ENCODE measurements at places on chromosomes 7 and 10.

- no peak for DNase-seq
Observed at GRCh38 chr10:48611133-48611532, 6.3 kb upstream of the ARHGAP22 start.

DNA sequence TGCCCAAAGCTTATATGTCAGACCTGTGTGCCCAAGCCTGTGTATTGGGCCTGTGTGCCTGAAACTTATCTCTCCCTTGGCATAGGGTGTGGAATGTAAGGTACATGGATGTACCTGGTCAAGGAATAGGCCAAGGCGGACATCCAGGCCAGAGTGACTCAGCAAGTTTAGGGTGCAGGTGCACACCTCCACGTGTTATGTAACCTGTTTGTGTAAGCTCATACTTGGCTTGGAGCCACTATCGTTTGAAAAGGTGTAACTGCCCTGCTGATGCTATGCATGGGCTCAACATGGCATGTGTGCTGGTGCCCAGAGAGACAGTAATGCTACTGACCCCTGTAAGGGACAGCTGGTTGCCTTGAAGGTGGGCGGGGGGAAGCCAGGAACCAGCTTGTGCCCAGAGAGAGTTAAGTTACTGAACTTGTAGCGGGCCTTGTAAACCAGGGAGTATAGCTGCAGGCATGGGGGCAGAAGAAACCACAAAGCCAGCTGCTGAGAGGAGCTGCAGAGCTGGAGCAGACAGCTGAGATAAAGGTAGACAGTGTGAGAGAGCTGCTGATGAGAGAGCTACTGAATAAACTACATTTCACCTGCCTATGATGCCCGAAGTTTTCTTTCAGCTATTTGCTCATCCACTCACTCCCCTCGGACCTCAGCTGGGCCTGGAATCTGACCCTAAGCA is 656.4 kb upstream of the ZWINT start:
- DNase-seq, result no peak

DNA sequence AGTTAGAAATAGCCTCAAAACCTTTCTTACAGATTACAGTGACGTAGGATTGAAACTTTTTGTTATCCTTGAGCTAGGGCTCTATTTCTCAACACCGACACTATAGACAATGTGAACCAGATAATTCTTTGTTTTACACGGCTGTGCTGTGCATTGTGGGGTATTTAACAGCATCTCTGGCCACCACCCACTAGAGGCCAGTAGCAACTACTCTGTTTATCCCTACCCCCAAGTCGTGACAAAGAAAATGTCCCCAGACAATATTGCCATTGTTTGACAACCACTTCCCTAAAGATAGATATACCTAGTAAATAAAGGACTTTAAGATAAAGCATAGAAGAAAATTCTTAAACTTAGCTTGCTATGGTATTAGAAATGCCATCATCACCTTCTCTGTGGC is 359.6 kb downstream of the ARL4A start:
- DNase-seq, result no peak

GRCh38 chr10:30784897-30785605 is 155.5 kb upstream of the LYZL2 start:
- DNase-seq, result peak; percentile 77

GRCh38 chr10:43964486-43964885 is 315.8 kb upstream of the ZNF32 start:
- no peak for DNase-seq

DNA sequence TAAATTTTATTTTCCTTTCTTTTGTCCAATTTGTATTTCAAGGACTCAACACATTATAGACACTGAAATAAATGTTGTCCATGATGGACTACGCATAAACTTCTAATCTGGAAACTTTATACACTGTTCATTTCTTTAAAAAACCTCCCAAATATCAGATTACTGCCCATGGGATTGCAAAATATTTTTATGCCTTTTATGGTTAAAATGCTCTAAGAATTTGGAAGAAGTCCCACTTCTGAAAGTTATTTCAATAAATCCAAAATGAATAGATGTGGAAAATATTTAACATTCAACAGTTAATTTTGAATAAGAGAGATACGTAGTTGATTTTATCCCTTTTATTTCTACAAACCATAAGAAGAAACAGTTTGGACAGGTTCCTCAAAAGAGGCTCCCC is 46.1 kb downstream of the CABCOCO1 start:
- DNase-seq, result no peak

Measured in nephron progenitor cell (in vitro differentiated cells).